Right renal pelvis (tissue), 4 donors: ENCODE measurements at places on chromosomes 4 and X. TPM values are rescaled to one million over a fixed set of nuclear protein-coding genes. Genes with fewer than 3 reads are reported as not detected.

GRCh38 chr4:95638920-95639501 is 90.2 kb upstream of the UNC5C start:
- no peak for DNase-seq

DNA sequence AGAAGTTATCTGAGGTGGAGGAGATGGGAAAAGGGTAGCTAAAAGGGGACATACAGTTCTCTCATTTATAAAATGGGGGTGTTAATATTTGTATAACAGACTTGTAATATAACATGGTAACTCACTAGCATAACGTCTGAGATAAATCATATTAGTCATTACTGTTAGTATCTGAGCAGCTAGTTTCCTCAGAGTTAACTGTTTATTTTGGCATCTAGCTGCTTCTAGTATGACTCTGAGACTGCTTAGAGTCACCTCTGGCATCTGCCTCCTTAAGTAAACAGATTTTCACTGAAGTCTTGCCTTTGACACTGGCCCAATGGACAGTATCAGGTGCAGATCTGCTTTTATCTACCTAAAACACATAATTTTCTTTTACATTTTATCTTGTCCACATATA is 58.1 kb downstream of the SLC30A9 start:
- DNase-seq, result no peak

DNA sequence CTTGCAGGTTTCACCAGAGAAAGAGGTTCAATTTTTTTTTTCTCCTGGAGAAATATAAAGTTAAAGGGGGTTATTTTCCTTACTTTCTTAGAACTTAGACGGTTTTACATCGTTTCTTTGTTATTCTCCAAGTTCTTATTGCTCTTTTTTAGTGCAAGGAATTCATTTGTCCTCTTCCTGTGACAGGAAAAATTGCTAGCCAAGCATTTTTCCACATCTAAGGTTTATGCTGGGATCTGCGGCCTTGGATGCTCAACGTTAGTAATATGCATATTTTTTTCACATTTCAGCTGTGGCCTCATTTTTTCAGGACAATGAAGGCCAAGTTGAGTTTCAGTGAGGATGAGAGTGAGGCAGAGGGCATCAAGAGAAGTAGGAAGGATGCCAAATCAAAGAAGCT is 948.9 kb downstream of the PCDH19 start:
- no peak for DNase-seq

DNA sequence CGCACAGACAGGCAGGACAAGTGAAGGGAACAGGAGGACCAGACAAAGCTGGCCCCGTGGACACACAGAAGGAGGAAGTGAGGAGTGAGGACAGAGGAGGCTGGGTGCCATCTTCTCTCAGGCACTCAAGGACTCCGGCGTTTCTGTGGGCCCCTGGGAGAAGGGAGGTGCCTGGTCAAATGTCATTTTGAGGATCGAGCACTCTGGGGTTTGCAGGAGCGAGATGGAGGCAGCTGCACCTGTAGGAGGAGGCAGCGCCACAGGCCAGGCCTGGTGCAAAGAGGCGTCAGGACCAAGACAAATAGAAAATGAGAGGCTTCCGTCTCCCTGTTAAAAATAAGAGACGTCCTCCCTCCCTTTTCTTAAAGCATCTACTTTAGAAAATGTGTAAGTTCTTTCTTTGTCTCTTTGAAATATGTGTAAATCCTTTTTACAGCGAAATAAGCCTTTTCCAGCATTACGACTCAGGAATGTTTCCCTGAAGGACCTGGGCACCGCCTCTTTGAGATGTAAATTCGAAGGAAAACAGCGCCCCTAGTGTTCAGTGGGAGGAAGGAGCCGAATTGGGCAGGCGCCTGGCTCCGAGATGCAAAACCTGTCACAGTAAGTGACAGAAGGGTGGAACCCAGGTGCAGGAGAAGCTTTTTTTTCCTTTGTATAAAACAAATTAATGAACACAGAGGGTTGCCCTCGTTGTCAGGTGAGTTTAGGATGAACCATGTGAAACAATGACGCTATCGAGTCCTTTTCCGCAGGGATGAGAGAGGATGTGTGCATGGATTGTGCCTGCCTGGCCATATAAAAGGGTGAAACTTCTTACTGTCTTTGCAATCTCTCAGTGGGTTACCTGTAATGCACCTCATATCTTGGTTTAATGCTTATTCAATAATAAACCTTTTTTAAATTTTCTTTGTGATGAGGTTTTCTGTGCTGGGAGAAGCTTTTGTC is 1.4 kb upstream of the C4orf50 start:
- peak; percentile 45 for DNase-seq

- no peak for DNase-seq
These were observed 84.8 kb downstream of the ANOS1 start for GRCh38 chrX:8647176-8647575.

- no peak for DNase-seq
These were observed 669 bp downstream of the IRF2 start for GRCh38 chr4:184473499-184474262.

- DNase-seq, result no peak
These were observed 161.0 kb upstream of the RASGEF1B start for GRCh38 chr4:81632581-81633299.

DNA sequence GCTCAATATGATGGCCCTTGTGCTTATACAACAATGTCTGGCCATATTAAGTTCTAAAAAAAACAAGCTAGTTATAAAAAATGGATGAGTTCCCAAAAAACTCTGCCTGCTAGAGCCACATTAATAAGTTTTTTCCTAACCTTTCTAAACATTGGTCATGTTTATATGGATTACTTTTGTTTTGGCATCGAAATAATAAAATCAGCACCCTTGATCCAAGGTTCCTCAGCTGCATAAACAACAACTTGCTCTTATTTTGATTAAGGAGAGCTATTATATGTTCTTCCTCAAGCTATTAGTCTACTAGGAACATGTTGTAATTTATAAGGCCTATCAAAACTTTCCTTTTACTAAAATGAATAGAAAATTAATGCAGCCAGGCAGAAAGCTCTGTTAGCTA is 48.4 kb downstream of the UNC5C start:
- no peak for DNase-seq

DNA sequence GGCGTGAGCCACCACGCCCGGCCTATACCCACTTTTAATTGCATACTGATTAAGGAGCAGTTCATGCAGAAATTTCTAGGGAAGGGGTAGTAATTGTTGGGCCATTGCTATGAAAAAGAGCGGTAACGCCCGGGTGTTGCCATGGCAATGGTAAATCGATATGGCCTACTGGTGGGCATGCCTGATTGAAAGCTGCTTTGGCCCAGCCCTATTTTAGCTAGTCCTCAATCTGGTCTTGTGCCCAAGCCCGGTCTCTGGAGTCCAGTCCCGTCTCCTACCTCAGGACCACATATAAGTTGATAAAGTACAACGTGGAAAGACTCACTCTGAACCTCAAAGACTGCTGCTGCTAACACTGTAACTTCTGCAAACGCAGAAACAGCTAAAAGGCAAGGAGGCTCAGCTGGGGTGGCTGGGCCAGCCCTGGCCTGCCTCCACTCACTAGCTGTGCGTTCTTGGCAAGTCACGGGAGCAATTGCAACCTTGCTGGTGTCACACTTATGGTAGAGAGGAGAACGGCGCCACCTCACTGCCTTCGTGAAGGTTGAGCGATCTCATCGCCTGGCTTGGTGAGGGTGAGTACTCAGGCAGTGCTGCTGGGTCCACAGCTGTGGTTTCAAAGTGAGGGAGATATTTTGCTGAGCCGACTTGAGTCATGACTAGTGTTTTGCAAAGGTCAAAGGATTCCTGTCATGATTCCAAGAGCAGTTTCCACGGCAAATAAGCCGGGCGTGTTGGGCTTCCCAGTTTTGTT is 57.0 kb upstream of the GRPEL1 start:
- DNase-seq, result no peak

GRCh38 chrX:142296421-142296820 is 91.3 kb upstream of the MAGEC2 start:
- no peak for DNase-seq

The TMPRSS11F gene
- not detected for polyA plus RNA-seq

The GATB gene
- 35.1 TPM for polyA plus RNA-seq

The DCAF4L1 gene
- polyA plus RNA-seq, result 0.10 TPM

The SLC25A14 gene
- 22.2 TPM for polyA plus RNA-seq

The CSAG3 gene
- not detected for polyA plus RNA-seq

The PAGE5 gene
- polyA plus RNA-seq, result not detected
